Activated gamma-delta T cell treated with Interleukin-2 at 50 U/mL for 16 hours (primary cell): ENCODE measurements at places on chromosomes 5 and 9.

DNA sequence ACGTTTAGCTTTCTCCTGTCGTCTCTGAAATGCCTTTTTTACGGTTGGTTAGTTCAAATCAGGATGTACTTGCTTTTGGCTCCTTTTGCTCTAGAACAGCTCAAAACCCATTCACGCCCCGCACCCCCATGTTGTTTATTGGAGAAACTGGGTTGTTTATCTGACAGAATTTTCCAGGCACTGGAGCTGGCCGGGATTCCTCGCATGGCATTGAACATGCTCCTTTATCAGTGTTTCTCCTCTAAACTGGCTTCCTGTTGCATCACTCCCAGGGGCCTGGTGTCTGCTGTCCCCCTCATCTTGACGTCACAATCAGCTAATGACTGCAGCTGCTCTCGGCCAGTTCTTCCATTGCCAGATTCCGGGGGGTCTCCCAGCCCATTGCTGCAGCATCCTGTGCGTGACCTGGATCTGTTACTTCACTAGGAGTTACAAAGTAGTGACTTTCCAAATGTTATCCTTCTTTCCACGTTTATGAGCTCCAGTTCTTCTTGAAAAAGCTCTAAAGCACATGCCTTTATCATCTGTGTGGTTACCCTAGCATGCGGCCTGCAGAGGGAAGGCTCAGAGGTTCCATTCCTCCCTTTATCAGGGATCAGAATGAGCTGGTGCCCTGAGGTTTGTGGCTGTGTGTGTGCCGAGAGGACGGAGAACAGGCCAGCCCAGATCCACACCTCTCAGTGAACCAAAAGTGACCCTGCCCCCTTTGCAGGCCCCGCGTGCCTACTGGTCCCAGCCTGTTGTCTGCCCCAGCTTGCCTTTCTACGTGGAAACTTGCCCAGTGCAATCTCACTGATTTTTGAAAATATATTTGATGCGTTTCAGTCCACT is 27.5 kb downstream of the FAM163B start:
- no peak for DNase-seq

DNA sequence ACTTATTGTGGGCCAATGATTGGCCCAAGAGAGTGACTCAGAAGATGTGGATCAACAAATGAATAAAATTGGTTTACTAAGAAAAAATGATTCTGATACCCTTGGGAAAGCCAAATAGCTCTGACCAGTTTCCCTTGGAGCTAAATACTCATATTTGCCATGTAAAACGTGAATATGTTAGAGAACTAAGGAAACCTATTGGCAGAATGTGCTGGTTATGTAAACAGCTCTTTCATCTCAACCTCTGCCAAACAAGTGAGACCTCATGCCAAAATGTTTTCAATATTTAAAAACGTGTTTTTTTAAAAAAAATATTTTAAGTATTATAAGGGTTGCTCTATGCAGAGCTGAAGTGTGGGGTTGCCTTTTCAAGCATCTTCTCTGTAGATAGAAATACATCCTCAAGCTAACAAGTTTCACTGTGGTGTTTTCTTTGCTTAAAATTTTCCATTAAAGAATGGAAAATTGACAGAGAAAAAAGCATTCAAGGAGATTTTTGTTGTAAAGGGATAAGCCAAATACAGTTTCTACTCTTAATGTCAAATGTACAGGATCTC is 186.9 kb upstream of the TUT7 start:
- DNase-seq: no peak

DNA sequence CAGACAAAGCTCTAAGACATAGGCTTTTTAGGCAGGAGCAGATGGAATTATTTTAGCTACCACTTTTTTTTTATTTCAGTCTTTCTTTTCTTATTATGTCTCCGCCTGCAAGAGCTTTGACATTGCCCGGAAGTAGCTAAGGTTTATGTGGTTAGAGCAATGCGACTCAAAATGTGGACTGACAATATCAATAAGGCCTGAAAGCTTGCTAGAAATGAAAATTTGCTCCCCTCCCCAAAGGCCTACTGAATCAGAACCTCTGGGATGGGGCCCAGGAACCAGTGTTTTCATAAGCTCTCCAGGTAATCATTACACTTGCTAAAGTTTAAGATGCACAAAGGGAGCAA is 81.3 kb downstream of the SUSD1 start:
- no peak for DNase-seq

DNA sequence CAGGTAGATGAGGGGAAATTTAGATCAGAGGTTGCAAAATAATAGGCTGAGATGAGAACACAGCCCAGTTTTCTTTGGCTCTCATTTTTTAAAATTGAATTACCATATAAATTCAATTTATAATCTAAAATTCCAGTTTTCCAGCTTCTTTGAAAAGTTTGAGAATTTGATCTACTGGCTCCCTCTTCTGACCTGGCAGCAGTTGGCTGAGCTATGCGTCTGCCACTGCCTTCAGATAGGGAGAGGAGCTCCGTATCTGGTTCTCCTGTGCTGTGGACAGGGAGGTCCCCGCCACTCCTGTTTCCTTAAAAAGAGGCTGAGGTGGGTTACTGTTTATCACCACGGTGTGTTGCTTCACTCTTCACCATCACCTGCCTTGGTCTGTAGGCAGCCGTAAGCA is 103.7 kb downstream of the ARHGAP26 start:
- DNase-seq: no peak

DNA sequence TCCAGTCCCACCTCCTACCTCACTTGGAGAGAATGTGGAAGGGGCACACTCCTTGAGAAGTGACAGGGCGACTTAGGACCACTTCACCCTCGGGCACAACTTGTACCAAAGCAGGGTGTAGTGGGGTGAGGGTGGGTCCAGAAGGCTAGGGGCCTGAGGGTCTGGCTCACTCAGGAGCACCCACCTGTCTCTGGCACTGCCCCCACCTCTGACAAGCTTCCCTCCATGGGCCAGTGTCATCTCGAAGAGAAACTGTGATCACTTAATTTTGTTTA is 76.9 kb upstream of the OLFM1 start:
- no peak for DNase-seq

DNA sequence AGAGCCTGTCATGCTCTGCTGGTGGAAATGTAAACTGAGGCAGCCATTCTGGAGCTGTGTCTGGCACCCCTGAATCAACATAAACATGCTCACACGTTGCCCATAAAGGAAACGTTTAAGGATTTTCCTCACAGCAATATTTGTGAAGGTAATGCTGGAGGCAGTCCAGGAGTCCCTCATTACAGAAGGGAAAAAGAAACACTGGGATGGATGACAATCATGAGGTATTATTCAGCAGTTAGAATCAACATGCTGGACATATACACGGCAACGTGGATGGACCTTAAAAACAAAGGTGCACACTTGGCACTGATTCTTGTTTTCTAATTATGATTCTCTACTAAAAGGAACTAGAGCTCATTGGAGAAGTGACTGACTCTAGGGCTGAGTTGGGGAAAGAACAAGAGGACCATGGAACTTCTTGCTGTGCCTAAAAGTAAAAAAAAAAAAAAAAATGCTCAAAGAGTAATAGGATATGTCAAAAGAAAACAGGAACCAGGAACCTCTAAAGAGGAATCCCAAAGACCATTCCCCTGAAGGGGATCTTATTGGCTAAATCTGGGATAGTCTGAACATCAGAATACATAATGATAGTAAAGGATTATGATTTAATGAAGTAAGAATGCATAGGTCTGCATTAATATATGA is 18.6 kb downstream of the B4GALT1 start:
- no peak for DNase-seq

DNA sequence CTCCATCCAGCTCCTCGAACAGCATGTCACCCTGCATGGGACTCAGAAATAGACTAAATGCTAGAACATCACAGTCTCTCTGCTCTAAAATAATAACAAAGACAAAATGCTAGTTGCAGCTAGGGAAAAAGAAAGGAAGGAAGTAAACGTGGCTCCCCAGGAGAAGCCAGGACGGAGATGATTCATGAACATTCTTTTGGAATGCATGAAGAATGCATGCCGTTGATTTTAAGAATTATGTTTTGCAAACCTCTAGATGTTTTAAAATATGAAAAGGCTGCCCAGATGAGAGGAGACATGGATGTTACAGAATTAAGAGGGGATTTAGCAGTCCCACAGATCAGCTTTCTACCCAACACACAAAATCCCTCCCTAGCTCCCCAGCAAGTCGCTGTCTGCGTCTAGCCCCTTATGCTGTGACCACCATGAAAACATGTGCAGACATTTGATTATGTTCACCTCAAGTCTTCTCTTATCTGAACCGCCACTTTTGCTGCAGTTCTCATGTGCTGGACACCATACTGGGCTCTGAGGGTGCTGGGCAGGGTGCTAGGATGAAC is 139.4 kb upstream of the LMX1B start:
- DNase-seq: no peak

GRCh38 chr5:111584651-111585050 is 72.3 kb upstream of the STARD4 start:
- DNase-seq: no peak

DNA sequence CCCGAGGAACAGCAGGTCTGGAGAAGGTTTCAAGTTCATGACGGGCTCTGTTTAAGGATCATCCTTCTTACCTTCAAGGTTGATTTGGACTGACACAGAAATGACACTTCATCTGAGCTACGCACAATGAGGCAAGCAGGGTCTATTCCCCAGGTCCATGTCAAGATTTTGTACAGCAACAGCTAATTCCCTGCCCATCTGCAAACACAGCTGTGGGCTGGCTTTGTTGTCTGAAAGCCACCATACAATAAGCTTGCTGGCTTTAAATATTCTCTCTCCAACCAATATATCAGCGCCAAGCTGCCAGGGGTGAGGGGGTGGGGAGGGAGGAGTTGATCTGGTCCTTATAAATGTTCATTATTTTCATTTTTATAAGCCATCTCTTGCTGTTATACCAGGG is 92.0 kb downstream of the OTULIN start:
- no peak for DNase-seq

DNA sequence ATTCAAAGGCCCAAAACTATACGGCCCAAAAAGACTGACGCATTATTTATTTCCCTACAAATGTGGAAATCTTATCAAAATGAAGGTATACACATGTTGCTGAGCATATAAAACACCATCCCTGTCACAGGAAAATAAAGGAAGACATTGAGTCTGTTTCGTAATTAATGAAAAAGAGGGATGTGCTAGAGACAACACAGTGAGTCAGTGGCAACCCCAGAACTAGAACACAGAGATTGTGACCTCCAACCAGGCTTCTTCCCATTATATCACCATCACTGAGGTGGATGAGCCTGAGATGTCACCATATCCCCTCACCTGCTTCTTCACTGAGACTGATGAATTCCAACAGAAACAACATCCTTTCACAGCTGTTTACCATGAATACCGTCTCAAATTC is 3.8 kb downstream of the NDUFA8 start:
- no peak for DNase-seq

- DNase-seq: no peak
These were observed at the start of gene MAMDC2 for GRCh38 chr9:70043689-70044489. MAMDC2 (plus strand) TSS chr9:70043848; CDS start chr9:70044198, 350 bp downstream.

DNA sequence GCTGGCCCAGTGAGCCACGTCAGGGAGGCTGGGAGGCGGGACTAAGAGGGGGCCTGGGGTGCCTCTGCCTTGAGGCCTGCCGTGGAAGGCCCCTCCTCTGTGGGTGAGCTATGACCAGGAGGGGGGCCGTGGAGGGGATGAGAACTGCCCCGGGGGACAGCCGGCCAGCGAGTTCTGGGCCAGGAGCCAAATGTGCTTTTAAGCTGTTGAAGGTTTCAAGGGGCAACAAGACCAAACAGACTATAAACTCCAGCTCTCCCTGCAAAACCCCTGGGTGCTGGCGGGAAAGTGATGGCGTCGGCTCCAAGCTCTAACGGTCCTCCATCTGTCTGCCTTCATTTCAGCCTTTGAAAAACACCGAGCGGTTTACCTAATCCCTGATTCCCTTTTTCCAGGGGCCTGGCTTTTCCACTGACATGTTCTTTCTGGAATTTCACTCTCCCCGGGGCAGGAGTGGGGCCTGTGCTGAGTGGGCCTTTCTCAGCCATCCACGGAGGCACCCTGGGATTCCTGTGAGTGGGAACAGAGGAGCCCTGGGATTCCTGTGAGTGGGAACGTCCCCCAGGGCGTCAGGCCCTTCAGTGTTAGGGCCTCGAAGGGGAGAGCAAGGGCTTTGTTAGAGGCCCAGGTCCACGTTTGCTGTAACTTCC is 65.6 kb downstream of the COL5A1 start:
- DNase-seq: no peak

- no peak for DNase-seq
These were observed 20.7 kb downstream of the PTPN3 start for GRCh38 chr9:109477258-109478050.

DNA sequence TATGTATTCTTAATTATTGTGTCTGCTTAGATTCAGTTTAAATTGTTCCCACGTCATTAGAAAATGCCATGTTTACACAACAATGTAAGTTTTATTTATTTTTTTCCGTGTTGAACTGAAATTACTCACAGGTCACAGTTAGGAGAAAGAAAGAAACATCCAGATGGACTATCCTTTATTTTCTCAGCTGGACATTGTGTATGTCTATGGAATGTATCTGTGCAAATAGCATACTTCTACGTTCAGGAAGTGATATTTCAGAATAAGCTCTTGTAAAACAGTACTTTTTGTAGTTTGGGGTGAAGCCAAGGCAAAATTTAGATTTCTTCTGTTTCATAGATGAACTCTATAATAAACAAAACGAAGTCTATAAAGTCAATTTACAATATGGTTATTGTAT is 249.0 kb upstream of the ZNF608 start:
- DNase-seq: no peak

- no peak for DNase-seq
These were observed 169.3 kb downstream of the OLFM1 start for GRCh38 chr9:135256581-135257354.

DNA sequence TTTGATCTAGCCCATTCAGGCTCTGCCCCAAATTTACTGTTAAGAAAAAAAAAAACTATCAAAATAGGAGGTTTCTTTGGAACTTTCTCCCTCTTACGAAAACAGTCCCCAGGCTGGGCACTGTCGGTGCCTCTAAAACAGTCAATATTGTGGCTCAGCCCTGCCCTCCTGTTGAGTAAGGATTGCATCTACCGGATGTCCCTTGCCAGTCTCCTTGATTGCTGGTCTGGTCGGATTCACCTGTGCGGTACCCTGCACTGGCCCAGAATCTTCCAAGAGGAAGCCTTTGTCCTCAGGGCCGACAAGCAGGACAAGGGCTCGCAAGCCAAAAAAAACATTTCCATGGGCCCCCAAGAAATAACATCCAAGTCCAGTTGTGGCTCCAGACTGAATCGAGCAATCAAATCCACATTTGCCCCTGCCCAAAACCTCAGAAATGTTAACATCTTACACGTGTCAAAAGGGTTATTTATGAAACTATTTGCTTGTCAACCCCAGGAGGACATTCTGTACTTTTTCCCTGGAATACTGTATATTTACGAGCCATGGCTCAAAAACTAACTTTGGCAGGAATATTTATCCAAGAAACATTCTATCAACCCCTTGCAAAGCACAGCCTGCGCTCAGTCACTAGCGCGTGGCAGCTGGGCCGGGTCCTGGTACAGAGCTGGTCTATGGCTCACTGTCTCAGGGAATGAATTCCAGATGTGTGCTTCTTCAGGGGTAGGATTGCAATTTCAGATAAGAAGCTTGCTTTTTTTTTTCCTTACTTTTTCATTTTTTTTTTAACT is 129.2 kb upstream of the ADRA1B start:
- no peak for DNase-seq
